ENCODE measurements at places on chromosomes 1 and 21.

GRCh38 chr1:94672934-94673333 lies 131.4 kb upstream of the F3 start:
- DNase-seq = no peak

DNA sequence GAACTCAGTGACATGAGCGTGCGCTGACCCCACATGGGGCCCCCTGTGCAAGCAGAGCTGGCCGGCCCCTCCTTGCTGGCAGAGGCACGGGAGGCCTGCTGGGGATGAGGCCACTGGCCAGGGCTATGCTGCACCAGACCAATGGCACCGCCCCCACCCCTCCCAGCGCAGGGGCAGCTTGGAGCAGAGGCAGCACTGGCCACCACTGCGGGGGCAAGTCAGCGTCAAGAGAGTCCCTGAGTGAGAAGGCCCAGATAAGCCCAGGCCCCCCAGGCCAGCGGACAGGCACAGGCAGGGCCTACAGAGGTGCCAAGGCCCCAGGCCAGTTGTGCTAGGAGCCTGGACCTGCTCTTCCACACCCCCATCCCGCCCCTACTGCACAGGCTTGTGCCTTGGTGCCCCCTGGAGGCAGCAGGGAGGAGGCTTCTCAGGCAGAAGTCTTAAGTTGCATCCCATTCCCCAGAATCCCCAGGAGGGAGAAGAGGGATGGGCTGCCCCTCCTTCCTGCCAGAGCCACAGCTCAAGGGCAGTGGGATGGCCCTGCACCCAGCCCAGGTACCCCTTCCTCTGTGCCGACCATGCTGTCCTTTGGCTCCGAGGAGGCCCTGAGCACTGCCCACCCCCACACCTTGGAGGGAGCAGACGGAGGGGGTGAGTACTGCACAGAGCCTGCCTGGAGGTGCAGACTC lies 35.8 kb downstream of the EPHX1 start:
- no peak for DNase-seq

GRCh38 chr1:106817575-106817974 lies 238.9 kb upstream of the PRMT6 start:
- DNase-seq = no peak

- no peak for DNase-seq
These were observed 124.7 kb upstream of the KIAA0040 start for GRCh38 chr1:175317309-175317708.

DNA sequence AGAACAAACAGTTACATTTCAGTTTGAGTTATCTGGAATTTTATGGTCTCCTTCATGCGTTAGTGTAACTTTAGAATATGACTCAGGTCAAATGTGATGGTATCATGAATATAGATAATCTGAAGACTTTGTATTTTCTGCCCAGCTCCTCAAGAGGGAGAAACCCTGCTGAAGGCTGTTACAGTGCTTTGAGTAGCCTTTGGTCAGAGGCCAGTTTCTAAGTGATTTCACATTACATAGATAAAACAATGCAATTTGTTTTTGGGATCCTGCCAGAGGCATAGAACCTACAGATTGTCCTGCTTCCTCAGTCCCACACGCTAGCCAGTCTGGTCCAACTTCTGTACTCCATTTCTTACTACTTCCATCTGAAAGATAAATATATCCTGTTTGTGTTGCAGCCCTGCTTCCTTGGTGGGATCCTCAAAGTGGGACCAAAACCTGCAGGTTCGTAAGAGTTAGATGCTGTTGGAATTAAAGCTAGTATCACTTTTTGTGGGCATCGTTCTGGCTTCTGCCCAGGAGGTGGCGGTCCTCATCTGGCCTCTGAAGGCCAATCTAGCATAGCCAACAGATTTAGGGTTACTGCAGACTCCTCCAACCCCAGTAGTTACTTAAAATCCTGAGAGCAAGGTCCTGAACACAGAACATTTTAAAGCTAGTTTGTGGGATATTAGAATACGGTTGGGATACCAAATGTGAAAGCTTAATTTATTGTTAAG lies 645.8 kb upstream of the USP24 start:
- no peak for DNase-seq

GRCh38 chr1:22814176-22815042 lies 103.8 kb downstream of the EPHB2 start:
- no peak for DNase-seq

- DNase-seq = no peak
These were observed 480.0 kb upstream of the PKN2 start for GRCh38 chr1:88204111-88204510.

DNA sequence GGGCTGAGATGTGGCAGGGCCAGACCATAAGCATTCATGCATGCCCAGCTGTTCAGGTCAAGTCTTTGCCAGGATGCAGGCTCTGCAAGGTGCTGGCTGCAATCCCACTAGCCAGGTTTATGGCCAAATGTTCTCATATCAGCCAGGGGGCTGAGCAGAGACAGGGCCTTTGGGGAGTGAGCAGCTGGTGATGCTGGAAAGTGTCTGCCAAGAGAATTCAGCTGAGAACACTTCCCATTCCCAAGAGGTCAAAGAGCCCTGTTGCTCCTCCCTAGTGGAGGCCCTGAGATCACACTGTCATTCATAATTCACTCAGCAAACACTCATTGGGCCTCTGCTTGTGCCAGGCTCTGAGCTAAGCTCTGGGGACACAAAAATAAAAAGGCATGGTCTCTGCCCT lies 150.3 kb downstream of the DMRTA2 start:
- DNase-seq = no peak

DNA sequence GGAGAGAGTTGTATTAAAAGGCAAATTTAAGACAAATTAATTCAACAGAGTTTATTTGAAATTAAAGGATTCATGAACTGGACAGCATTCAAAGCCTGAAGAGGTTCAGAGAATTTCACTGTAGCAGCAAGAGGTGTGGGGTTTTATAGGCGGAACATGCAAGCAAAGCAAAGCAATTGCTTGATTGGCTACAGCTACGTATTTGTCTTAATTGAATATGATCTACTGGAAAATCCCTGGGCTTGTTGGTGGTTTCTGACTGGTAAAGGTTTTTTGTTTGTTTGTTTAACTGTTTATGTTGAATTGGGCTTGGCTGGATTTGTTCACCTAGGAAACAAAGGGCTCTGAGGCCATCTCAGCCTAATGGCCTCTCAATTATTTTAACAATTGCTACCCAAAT lies 61.5 kb downstream of the KCNK1 start:
- DNase-seq = no peak

GRCh38 chr1:84973498-84974334 lies 23.2 kb downstream of the MCOLN2 start:
- DNase-seq = no peak

GRCh38 chr1:85448358-85448757 lies 16.6 kb downstream of the DDAH1 start:
- no peak for DNase-seq

DNA sequence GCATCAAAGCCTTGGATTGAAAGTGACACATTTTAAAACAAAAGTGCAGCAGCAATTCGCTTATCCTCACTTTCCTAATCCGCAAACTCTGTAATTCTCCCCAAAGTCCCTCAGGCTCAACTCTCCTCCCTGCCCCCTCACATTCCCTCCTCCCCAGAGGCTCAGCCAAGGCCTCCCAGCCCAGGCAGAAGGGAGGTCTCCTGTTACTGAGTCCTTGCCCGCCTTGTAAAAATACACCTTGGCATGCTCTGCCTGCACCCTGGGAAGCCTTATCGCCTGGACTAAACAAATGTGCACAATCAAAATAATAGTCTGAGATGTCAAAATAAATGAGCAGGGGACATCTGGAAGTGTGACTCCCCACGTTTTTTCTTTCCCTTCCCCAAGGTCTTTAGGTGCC lies 109.7 kb downstream of the PLXNA2 start:
- DNase-seq = no peak

DNA sequence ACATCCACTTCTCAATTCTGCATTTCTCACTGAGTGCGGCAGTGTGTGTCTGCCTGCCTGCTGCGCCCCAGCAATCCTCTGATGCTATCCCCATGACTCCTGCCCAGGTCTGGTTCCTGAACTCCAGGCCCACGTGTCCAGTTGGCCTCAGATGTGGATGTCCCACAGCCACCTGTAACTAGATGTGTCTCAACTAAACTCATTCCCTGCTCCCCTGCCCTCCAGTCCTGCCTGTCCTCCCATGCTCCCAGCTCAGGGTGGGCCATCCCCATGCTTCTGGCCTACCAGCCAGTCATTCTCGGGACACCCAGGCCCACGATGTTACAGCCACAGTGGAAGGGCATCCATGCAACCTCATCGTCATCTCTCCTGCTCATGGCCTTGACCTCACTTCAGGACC lies 76.8 kb downstream of the STUM start:
- DNase-seq = no peak

GRCh38 chr1:66533804-66534740 lies at the start of gene SGIP1:
SGIP1 (plus strand) TSS chr1:66534153; CDS start chr1:66534359, 206 bp downstream.
- peak; percentile 21 for DNase-seq

DNA sequence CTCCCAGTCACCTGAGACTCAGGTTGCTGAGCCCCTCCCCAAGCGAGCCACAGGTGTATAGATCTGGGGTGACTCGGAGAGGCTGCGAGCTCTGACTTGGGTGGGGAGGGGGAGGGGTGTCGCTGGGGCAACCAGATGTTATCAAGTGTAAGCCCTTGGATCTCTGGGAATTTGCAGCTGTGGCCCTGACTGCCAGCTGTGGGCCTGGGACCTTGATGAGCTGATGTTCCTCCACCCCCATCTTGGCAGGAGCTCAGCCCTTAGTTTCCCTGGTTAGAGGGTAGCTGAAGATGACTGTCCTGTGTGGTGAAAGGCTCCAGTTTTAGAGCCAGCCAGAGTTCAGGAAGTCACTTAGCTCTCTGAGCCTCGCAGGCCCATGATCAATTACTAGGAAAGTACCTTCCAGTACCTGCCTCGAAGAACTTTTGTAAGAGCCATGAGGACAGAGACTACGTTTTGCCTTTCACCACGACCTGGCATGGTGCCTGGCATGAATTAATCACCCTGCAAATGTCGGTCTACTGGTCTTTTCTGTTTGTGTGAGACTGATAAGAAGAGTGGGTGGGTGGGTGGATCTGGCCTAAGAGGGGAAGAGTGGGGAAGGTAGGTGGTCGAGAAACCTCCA lies 55.8 kb downstream of the YARS1 start:
- DNase-seq = no peak

DNA sequence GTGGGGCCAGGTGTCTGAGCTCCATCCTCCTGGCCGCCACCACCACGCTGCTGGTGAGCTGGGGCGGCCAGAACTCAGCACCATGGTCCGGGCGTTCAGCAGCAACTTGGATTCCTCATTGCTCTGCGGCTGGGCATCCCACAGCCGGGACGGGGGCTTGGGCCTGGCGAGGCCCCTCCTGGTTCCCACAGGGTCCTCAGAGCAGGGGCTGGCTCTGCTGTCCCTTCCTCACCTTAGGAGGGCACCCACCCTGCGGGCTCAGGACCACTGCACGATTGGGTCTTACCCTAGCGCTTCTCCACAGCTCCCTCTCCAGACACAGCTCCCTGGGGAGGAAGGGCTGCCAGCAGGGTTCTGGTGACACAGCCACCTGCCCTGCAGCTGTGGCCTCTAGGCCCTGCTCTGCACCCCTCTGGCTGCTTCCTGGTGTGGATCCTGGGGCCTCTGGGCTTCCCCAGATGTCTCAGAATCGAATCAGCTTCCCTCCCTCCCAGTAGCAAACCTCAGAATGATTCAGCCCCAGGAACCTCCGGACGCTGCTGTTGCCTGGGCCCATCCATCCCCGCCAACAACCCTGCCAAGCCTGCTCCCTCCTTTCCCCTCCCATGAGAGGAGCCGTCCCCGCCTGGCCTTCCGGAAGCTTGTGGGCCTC lies 25.0 kb downstream of the CRYAA start:
- no peak for DNase-seq

- no peak for DNase-seq
These were observed 578.5 kb upstream of the ZP4 start for GRCh38 chr1:238469146-238469631.

- peak; percentile 65 for DNase-seq
These were observed 1.0 kb downstream of the ARID4B start for GRCh38 chr1:235326719-235327558.

GRCh38 chr1:183515002-183515689 lies 42.8 kb downstream of the SMG7 start:
- DNase-seq = no peak

GRCh38 chr1:43536196-43536863 lies 5.6 kb downstream of the PTPRF start:
- DNase-seq = no peak

DNA sequence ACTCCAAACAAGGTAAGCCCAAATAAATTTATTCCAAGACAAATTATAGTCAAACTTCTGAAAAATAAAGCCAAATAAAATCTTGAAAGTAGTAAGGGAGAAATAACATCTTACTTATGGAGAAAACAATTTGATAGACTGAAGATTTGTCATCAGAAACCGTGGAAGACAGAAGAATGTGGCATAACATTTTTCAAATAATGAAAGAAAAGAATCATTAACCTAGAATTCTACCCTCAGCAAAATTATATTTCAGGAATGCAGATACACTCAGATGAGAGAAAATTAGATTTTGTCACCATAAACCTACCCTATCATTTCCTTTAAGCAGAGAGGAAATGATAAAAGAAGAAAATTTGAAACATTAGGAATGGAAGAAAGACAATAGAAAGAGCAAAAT lies 27.3 kb upstream of the PADI1 start:
- DNase-seq = no peak

GRCh38 chr1:170126696-170127095 lies 19.1 kb upstream of the NTMT2 start:
- DNase-seq = no peak

GRCh38 chr1:125086611-125087010 lies 3901.8 kb downstream of the SRGAP2C start:
- no peak for DNase-seq

- no peak for DNase-seq
These were observed 13.9 kb downstream of the SSR2 start for GRCh38 chr1:156006666-156007376.

DNA sequence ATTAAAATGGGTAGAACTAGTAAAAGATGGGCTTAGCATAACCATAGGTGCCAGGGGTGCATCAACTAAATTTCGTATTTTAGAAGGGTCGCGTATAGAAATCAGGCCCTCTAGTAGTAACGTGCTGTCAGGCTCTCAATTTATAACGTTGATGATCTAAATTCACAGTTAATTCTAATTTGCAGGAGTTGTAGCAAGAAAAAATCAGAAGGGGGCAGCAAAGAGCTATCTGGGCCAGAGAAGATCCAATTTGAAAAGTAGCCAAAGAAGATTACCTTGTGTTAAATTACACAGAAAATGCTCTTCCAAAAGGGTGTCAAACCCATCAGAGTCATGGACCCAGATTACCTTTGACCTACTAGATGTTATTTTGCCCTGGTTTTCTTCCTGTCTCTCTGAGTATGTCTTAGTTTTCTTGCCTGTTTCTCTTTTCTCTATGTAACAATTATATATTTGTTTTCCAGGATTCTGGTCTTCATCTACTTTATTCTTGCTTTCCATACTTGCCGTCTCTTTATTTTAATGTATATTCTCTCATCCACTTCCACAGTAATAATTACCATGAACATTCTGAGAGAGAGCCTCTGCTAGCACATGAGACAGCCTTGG lies 1030.9 kb downstream of the AMY1C start:
- DNase-seq = no peak

GRCh38 chr1:11857164-11857851 lies 1.4 kb downstream of the NPPB start:
- DNase-seq = no peak

GRCh38 chr1:223700388-223700918 lies 11.9 kb upstream of the CAPN2 start:
- no peak for DNase-seq
